Thoracic aorta (tissue), 2 donors: ENCODE measurements at places on chromosomes 6 and 20. TPM values are rescaled to one million over a fixed set of nuclear protein-coding genes. Genes with fewer than 3 reads are reported as not detected.

Gene APOM
- total RNA-seq, result not detected

Gene LGSN
- not detected for total RNA-seq

Gene TREML2
- total RNA-seq, result not detected

Gene BPI
- 4.1 TPM for total RNA-seq

Gene FILIP1
- 43.8 TPM for total RNA-seq

Gene PNLDC1
- not detected for total RNA-seq

Gene CD24
- total RNA-seq, result 0.95 TPM

Gene TBC1D7
- total RNA-seq, result 17.9 TPM

Gene HSPA12B
- 6.5 TPM for total RNA-seq

Gene COL10A1
- total RNA-seq, result not detected
